ENCODE measurements at places on chromosomes 16 and 17.

GRCh38 chr17:48592057-48592514 lies 1.5 kb downstream of the HOXB5 start:
- DNase-seq = no peak

DNA sequence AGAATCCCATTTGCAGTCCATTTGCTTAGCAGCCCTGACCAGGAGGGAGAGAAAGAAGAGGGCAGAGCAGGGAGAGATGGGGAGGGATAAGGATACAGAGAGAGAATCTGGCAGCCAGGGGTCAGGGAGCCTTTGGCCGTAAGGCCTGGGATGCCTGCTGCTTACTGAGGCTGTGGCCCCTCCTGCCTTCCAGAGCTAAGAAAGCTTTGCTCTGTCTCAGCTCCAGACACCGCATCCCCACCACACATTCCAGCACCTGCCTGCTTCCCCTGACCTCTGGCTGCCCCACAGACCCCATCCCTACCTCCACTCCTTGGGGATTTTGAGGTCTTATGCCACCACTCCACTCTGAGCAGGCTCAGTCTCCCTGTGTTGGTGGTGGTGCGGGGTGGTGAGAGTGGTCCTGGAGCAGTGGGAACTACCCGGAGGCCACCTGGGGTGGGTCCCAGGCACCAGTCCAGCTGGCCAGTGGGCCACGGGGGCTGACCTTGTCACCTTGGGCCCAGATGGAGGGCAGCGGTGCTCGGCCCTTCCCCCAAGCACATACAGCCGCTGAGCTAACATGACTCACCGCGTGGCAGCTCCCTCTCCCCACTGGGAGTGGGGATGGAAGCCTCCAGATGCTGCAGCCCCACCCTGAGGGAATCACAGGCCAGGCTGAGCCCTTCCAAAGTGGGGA lies 58.3 kb downstream of the RAI1 start:
- peak; percentile 79 for DNase-seq

- DNase-seq = no peak
Observed at GRCh38 chr17:75219815-75220214, 14.3 kb downstream of the NUP85 start.

DNA sequence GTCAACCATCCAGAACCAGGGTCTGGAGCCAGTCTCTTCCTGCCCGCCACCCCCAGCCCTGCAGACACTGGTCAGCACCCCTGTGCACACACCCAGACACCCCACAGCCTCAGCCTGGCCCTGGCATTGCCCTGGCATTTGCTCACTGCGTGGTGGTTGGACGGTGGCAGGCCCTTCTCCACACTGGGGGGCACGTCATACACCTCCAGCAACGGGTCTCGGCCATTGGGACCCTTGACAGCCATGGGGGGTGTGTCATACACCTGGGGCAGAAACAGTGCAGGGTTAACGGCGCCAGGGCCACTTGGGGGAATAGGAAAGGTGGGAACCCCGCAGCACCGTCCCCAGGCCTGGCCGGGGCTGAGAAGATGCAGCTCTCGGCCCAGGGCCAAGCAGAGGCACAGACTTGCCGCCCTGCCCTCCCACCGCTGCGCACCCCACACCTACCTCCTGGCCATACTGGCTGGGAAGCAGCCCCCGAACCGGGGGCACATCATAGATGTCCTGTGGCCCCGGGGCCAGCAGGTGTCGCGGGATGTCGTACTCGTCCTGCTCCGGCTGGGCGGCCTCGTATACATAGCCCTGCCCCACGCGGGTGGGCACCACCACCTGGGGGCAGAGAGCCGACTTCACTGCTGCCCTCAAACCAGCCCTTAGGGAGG lies 14.6 kb downstream of the BCAR1 start:
- no peak for DNase-seq

- DNase-seq = no peak
Observed at GRCh38 chr16:66920299-66920590, 1.6 kb upstream of the CDH16 start.

- no peak for DNase-seq
Observed at GRCh38 chr16:61676740-61677139, 359.5 kb downstream of the CDH8 start.

GRCh38 chr16:58187092-58187491 lies 10.8 kb downstream of the CSNK2A2 start:
- no peak for DNase-seq

- DNase-seq = no peak
Observed at GRCh38 chr17:4815043-4815675, 8.2 kb downstream of the PLD2 start.

- DNase-seq = no peak
Observed at GRCh38 chr17:76014925-76015261, 12.2 kb downstream of the EVPL start.

GRCh38 chr16:88343271-88343791 lies 39.4 kb upstream of the ZNF469 start:
- DNase-seq = no peak

- peak; percentile 63 for DNase-seq
Observed at GRCh38 chr17:68437979-68438822, 19.1 kb downstream of the WIPI1 start.

DNA sequence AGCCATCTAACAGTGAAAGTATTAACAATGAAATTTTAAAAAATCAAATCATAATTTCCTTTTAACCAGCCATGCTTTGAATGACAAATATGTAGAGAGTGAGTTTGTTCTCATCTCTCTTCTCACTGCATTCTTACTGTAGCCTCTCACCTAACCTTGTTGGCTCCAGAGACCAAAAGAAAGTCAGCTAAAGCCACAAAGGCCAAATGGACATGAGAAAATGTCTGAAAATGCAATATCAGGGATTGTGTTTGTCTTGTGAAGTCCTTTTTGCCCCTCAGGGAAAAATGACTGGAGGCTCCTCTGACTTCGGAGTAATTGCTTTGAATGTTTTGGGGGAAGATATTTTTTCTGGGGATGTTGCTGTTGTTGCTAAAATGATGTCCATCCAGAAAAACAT lies 166.3 kb downstream of the SLC39A11 start:
- DNase-seq = no peak

GRCh38 chr16:5333126-5333525 lies 235.5 kb upstream of the EEF2KMT start:
- no peak for DNase-seq

GRCh38 chr17:79159926-79160325 lies 85.3 kb downstream of the ENGASE start:
- DNase-seq = no peak

GRCh38 chr17:64426596-64426995 lies 22.3 kb upstream of the MILR1 start:
- no peak for DNase-seq

Data from hepatocyte (in vitro differentiated cells).